Skeletal muscle cell (primary cell): ENCODE measurements at places on chromosomes 16 and 17.
A peak's percentile ranks its signal among the peaks of the same experiment; 100 is the strongest.

GRCh38 chr17:40501499-40501911 lies at the start of gene TNS4:
Gene TNS4, minus strand, starts transcription at chr17:40501623. Its CDS starts 5,198 bp downstream, at chr17:40496425.
- DNase-seq, result no peak

DNA sequence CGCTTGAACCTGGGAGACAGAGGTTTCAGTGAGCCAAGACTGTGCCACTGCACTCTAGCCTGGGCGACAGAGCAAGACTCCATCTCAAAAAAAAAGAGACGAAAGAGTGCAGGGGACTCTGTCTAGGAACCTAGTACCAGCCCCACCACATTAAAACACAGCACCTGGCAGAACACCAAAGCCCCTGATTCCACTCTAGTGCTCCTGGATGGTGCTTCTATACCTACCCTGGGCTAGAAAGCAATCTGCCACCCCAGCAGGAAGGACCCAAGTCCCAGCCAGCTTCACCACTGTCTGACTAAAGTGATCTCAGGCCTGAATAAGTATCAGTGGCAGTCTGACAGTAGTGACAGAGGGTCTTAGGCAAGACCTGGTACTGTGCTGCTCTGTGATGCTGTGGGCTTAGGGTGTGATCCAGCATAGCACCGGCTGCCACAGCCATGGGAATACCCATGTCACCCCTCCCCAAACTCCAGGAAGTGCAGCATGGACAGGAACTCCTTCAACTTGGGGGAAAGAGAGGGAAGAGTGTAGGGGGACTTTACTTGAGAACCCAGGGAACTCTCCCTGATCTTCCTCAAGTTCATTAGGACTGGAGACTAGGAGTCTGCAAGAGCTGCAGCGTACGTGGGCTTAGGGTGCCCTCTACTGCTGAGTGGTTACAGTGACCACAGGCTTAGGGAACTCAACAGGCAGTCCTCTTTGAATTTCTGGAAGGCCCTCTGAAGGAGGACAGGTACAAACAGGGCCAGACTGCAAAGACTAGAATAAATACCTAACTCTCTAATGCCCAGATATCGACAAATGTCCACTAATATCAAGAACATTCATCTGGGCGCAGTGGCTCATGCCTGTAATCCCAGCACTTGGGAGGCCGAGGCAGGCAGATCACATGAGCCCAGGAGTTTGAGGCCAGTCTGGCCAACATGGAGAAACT lies 30.0 kb upstream of the RNF43 start:
- DNase-seq, result peak; percentile 59

GRCh38 chr16:4487955-4488498 lies 11.8 kb downstream of the HMOX2 start:
- no peak for DNase-seq

GRCh38 chr17:64773386-64773835 lies 111.3 kb upstream of the SMURF2 start:
- DNase-seq, result no peak

DNA sequence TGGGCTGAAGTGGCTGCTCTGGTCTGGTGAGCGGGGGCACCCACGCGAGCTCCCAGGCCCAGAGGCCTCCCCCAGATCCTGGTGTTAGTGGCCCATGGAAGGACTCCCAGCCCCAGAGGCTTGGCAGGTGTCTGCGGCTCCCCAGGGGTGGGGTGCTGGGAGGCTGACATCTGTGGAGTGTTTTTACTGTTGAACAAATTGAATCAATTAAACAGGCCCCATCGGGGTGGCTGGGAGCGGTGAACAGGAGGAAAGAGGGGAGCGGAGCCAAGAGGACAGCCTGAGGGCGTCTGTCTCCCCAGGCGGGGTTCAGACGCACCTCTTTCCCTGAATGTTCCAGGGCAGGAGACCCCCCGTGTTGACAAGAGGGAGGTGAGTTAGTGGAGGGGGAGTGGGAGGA lies 29.9 kb downstream of the ACTG1 start:
- DNase-seq, result no peak

GRCh38 chr16:47624563-47624962 lies 163.4 kb downstream of the PHKB start:
- no peak for DNase-seq

DNA sequence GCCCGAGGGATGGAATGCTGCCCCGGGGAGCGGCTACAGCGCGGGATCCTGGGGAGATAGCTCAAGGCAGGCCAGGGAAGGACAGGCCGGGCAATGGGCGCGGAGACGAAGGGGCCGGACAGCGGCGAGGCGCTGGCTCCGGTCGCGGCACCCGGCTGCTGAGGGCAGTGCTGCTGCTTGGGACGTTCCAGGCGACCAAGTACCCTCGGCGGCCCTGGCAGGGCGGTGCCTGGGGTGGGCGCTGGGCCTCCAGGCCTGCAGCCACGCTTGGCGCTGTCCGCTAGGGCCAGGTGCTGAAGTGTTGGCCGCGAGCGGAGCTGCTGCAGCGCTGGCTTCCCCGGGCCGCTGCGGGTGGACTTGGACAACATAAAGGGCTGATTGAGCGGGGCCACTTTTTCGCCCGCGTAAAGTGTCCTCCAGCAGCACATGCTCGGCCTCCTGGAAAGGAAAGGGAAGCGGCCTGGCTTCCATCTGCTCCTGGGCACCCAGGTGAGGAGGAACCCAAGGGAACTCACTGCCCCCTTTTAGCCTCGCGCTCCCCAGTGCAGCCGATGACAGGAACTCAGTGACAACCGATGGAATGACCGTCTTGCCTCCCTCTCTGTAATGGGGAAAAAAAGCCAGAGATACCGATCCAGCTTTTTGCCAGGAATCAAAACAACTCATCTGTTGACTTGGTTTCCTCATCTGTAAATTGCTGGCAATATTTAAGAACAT lies 23.7 kb downstream of the CLEC3A start:
- DNase-seq, result peak; percentile 4

DNA sequence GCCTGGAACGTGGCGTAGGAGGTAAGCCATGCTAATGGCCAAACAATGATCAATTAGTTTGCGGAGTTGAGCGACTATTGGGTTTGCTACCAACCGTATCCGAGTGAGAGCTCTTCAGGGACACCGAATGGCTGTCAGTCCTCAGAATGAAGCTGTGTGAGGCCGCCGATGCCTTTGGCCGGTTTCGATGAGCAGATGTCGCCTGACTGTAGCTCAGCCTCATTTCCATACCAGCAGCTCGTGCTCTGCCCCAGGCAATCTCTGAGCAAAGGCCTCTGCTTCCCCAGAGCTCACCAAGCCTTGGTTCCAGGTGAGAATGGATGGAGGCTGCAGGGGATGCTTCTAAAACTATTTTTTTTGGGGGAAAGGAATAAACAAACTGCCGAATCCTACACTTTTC lies 111.7 kb upstream of the HS3ST4 start:
- no peak for DNase-seq

DNA sequence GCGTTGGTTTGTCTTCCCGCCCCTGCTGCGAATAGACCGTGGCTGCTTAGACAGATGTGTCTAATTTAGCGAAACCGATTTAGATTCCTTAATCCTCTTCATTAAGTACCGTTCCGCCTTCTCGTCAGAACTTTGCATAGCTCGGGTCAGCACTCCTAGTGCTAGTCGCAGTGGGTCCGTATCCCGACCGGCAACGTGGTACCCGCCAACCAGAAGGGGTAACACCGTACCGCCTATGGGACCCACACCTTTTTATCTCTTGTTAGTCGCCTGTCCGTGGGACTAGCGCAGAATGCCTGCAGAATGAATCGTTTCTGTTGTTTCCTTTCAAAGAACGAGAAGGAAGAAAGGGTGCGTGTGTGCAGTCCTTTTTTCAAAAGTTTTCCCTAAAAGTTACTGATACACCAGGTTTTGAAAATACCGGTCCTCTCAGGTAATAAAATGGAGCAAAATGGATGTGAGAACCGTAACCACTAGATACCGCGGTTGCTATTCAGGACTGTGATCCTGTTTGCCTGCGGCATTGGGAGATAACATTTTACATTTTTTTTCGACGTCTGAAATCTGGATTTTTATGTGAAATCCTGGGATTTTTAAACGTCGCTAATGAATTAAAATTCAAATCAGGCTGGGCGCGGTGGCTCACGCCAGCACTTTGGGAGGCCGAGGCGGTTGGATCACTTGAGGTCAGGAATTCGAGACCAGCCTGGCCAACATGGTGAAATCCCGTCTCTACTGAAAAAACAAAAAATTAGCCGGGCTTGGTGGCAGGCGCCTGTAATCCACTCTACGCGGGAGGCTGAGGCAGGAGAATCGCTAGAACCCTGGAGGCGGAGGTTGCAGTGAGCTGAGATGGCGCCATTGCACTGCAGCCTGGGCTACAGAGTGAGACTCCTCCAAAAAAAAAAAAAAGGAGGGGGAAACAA lies 998 bp upstream of the SRSF1 start:
- DNase-seq, result no peak

DNA sequence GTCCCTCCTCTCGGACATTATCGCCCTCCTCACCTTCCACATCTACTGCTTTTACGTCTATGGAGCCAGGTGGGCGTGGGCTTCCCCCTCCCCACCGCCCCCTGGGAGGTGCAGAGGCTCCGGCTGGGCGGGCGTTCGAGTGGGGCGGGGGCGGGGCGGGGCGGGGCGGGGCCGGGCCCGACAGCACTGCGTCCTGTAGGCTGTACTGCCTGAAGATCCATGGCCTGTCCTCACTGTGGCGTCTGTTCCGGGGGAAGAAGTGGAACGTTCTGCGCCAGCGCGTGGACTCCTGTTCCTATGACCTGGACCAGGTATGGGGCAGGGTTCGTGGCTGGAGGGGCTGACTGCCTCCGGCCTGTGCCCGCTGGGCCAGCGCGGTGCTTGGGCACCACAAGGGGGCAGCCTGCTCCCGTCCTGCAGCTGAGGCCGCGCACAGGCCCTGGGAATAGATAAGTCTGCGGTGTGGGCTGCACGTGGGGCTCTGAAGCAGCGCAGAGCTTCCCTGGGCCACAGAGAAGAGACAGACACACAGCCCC lies 9.2 kb downstream of the PIGQ start:
- DNase-seq, result no peak

DNA sequence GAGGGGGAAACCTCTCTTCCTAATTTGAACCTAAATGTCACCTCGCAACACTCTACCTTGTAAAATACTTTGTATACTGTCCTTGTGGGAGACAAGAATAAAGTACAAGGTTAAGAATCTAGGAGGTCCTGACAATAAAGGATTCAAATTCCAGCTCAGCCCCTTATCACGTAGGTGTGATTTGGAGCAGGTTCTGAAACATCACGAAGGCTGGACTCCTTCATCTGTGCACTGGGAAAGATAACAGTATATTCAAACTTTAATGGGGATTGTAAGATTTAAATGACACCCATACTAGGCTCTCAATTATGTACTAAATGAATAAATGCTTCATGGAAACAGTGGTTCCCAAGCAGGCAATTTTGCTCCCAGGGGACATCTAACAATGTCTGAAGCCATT lies 2.1 kb downstream of the TXNDC11 start:
- no peak for DNase-seq

GRCh38 chr17:34234616-34235015 lies 20.5 kb upstream of the CCL2 start:
- no peak for DNase-seq

GRCh38 chr17:67386965-67387551 lies 10.0 kb downstream of the PITPNC1 start:
- DNase-seq, result no peak

GRCh38 chr16:84348386-84348888 lies 19.9 kb upstream of the ATP2C2 start:
- DNase-seq, result no peak

GRCh38 chr16:49452578-49452977 lies 79.0 kb downstream of the C16orf78 start:
- no peak for DNase-seq

GRCh38 chr16:82728901-82729300 lies 102.1 kb downstream of the CDH13 start:
- no peak for DNase-seq

DNA sequence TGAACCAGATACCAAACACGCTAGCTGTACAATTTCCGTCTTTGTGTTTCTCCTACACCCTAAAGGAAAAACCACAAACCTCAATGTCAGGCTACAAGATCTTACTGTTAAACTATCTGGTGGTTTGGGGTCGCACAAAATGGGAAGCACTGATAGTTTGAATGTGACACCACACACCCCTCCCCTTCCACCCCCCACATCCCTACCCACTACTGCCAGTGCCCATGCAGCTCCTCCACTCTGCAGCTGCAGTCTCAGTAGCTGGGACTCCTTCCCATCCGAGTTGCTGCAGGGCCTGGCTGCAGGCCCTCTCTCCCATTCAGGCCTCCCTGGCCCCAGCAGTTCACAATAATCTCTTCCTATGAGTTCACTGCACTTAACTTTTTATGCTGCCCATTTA lies 18.4 kb downstream of the TRAP1 start:
- DNase-seq, result no peak

- peak; percentile 36 for DNase-seq
Observed at GRCh38 chr16:56513972-56514371, 5.9 kb downstream of the BBS2 start.

- no peak for DNase-seq
Observed at GRCh38 chr17:2177235-2177811, 122.4 kb downstream of the HIC1 start.

DNA sequence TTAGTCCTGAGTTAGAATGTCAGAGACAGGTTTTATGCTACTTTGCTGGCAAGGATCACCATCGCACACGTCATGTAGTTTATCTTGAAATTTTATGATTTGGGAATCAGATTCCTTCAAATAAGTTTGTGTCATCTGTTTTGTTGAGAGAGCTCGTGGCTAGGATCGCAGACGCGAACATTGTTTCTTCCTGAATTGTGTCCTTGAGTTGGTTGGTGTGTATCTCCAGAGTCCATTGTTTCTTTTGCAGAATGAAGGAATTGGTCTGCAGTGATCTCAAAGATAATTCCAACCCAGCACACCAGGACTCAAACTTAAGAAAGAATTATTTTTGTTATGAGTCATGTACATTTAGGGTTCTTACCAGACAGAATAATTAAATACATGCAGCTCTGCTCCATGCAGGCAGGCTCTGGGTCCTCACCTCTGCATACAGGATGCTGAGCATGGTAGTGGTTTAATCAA lies 51.6 kb downstream of the PRKCA start:
- peak; percentile 21 for DNase-seq
